Myocyte (in vitro differentiated cells): ENCODE measurements at places on chromosomes 7 and 10. TPM values are rescaled to one million over a fixed set of nuclear protein-coding genes. Genes with fewer than 3 reads are reported as not detected.

The TRIM73 gene
- 0.86 and 0.94 TPM in 2 replicates for total RNA-seq

DNA sequence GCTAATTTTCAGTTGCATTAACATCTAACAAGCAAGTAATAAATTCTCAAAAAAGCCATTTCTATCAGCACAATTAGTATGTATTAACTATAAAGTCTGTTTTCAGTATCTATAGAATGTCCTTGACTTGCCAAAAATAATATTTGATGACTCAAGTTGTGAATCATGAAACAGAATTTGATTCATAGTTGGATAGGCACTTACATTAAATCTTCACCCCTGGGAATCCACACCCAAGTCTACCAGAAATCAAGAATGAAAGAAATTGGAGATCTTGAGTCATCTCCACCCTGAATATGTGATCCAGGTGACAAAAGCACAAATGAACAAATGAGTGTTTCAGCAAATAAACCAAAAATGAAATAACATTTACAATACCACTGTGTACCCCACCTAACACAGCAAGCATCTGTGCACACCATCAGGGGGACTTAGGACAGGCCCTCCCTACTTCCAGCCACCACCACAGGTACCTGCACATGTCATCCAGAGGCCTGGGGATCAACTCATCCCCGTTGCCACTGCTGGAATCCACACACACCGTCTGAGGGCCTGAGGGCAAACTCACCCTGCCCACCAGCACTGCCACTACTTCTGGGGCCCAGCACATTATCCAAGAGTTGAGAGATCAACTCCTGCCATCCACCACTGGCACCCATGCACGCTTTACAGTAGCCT, 160.1 kb downstream of the MTERF1 start:
- DNase-seq = no peak

- DNase-seq = peak; percentile 83
Observed at GRCh38 chr10:5545778-5546710, 21.3 kb downstream of the CALML3 start.

GRCh38 chr7:149854611-149855360, 16.6 kb downstream of the ZNF862 start:
- peak; percentile 63 for DNase-seq

DNA sequence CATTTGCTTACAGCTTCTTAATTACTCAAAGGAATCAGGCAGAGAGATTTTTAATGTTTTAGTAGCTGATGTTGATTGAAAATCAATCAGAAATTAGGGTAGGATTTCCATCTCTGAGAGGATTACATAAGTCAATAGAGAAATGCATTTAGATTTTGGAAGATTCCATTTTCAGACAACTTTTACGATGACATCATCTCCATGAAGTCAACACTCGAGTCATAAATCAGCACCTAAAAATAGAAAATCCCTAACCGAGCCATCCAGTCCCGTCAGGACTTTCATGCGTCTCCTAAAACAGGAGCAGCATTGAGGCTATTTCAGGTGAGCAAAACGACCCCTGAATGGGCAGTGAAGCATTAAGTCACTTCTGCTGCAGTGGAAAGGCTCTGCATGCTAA, 279.7 kb upstream of the RNF32 start:
- DNase-seq = no peak
